ENCODE measurements at places on chromosomes 11 and 22.

DNA sequence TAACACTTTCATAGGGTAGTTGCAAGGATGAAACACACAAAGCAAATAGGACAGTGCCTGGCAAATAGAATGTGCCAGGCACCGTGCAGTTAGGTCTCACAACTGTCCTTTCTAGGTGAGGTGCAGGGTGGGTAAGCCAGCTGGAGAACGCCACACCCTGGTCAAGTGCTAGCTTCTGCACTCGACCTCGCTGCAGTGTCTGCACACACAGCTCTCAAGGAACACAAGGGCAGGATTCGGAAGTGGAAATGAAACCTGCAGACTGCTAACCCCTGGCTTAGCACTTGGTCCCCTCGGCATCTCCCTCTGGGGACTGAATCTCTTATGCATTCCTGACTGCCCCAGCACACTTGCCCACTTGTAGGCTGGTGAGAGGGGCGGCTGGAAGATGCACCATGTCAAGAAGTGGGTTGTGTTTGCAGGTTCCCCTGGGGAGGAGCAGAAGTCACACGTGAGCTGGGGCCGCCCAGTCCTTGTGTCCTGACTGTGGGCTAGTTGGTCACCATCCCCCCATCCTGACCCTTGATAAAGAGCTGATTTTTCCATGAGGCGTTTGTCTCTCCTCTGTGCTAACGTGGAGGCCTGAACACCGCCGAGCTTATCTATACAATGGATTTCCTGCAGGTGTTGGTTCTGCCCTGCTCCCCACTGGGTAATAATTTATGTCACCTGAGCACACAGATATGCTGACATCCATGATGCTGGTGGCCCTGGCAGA, 89.0 kb downstream of the MICAL2 start:
- DNase-seq = no peak

- no peak for DNase-seq
These were observed 89.7 kb downstream of the EFCAB6 start for GRCh38 chr22:43722444-43722843.

DNA sequence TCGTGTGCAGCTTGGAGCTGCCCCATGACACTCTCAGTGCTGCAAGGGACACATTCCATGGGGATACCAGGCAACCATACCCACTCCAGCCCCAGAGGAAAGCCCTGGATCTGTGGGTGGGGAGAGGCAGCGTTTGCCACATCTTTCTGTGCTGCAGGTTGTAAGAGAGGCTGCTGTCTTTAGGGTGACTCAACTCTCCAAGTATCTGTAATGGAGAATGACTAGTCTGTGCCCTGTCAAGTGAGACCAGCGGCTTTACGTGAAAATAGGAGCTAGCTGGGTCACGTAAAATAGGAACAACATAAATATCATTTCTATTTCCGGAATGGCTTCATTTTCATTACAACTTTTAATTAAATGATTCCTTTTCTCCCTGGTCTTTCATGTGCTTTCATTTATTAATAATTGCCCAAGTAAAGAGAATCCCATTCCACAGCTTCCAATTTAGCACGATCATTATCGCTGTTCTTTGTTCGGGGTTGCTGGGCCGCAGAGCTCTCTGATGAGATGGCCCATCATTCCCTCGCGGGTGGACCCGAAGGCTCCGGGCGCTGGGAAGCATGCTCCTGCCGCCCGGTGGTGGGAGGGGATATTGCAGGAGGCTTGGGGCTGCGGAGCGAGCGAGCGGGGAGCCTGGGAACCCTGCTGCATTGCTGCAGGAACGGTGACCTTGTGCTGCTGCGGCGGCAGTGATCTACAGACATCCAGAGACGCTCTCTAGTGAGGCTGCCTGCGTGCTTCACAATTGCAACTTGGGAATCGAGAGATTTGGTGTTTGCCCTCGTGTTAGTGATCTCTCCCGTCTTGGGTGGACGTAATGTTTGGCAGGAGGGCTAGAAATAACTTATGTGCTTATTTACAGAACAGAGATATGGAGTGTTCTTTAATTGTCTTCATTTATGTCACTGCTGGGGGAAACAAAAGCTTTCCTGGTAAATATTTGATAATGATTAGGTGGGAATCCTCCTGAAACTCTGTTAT, 10.6 kb downstream of the SLC6A5 start:
- no peak for DNase-seq

DNA sequence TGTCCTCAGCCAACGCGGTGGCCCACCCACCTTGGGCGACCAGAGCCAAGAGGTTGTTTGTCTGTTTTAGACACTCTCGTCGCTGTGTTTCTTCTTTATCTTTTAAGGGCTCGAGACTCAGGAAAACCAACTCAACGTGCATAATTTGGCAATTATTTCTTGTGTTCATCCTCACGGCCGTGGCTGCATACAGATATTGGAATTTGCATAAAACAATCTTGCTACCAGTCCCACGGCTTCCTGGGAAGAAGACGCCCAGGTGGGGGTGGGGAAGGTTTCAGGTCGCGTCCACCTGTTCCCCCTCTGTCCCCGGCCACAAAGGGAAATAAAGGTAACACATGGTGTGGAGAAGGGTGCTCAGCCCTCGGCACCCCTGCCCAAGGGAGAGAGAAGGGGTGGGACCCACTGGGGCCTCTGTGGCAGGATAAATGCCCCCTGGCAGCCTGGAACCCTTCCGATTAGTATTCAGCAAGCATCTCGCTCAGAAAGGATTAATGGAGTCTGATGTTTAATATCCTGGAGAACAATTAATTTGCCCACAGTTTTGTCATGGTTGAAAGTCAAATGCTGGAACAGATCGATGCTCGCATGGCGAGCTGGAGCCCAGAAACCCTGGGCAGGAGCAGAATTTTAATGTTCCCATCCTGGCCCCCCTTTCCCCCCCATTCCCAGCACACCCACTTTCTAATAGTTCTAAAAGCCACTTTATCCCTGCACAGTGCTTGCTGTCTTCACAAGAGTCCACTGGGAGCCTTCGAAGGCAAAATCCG, 359.7 kb downstream of the MN1 start:
- DNase-seq = no peak
